ENCODE measurements at places on chromosomes 7 and 10.

GRCh38 chr7:95594185-95594584, 2.1 kb downstream of the PDK4 start:
- no peak for DNase-seq

DNA sequence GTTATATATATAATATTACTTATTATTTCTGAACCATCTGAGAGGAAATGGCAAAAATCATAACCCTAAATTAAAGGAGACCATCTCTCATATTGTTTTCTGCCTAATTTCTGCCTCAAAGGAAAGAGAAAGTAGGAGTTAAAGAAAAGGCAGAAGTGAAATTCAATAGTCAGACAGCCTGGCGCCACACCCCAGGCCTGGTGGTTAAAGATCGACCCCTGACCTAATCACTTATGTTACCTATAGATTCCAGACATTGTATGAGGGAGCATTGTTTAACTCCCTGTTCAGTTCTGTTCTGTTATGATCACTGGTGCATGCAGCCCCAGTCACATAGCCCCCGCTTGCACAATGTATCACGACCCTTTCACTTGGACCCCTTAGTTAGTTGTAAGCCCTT, 24.9 kb upstream of the CHST3 start:
- DNase-seq: peak; percentile 7

GRCh38 chr10:17227367-17228090, 512 bp upstream of the VIM start:
- DNase-seq: peak; percentile 43

- no peak for DNase-seq
Measured at GRCh38 chr10:7185367-7185690, 225.5 kb downstream of the SFMBT2 start.

- no peak for DNase-seq
Measured at GRCh38 chr7:73577627-73578341, 595 bp downstream of the TBL2 start.

DNA sequence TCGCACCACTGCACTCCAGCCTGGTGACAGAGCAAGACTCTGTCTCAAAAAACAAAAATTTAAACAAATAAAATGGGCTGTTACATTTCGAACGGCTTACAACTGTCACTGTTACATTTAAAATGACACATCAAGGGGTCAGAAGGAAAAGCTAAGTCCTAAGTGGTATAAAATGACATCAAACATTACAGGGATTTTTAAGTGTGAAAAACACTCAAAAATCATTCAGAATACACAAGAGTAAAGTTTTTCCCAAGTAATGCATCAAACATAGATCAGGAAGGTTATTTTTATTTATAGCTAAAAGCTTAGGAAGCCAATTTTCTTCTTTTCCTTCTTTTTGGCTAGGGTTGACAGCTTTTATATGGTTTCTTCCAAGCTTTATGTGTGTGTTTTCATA, 39.0 kb downstream of the CCDC3 start:
- DNase-seq: no peak

DNA sequence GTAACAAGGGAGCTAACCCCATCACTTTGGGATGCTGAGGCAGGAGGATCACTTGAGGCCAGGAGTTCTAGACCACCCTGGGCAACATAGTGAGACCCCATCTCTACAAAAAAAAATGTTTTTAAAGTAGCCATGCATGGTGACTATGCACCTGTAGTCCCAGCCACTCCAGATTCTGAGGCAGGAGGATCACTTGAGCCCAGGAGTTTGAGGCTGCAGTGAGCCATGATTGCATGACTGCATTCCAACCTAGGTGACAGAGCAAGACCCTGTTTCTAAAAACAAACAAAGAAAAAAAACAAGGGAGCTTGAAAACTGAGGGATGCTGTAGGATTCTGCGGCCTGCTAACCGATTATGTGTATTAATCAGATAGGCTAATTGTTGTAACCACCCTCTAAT, 4.9 kb downstream of the KIAA1217 start:
- DNase-seq: no peak

DNA sequence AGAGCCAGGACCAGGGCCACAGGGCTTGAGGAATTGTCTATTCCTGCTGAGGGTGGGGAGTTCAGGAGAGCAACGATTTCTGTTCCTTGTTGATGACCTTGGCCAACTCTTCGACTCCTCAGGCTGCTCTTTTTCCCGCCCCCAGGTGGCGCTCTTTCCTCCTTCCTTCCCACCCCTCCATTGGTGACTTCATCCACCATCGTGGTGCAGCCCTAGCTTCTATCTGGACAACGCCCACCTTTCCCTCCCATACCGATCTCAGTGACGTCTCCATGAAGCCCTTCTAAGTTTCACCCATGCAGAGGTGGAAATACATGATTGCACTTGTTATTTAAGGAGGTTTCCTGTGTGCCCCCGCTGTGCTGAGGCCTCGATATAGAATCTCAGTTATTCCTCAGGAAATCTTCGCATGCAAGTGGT, 22.1 kb upstream of the CARD11 start:
- DNase-seq: peak; percentile 85

Data from activated CD4-positive, alpha-beta T cell treated with anti-CD3 and anti-CD28 coated beads for 36 hours (primary cell).